ENCODE measurements at places on chromosomes 12 and 14.

- no peak for DNase-seq
Measured at GRCh38 chr12:85714425-85714824, 121.8 kb downstream of the RASSF9 start.

- no peak for DNase-seq
Measured at GRCh38 chr14:32744811-32745445, 193.8 kb upstream of the NPAS3 start.

- DNase-seq = peak; percentile 64
Measured at GRCh38 chr14:100305324-100306100, 732 bp downstream of the SLC25A29 start.

DNA sequence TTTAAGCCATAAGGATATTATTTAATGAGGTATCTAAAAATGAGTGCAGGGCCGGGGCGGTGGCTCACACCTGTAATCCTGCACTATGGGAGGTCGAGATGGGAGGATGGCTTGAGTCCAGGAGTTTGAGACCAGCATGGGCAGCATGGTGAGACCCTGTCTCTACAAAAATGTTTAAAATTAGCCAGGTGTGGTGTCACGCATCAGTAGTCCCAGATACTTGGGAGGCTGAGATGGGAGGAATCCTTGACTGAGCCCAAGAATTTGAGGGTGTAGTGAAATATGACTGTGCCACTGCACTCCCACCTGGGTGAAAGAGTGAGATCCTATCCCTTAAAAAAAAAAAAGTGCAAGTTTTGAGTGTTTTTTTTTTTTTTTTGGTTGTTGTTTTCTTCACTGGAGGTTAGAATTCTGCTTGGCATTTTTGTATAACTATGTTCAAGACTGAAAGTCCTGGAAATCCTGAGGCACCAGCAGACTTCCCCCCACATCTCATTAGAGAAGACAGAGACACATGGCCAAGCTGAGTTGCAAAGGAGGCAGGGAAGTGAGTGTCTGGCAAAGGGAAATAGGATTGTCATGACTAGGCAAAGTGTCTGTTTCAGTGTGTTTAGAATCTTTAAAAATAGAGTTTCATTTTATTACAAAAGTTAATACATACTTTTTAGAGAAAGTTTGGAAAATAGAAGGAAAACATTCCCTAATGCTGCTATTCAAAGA, 53.5 kb upstream of the DUSP6 start:
- DNase-seq = no peak

DNA sequence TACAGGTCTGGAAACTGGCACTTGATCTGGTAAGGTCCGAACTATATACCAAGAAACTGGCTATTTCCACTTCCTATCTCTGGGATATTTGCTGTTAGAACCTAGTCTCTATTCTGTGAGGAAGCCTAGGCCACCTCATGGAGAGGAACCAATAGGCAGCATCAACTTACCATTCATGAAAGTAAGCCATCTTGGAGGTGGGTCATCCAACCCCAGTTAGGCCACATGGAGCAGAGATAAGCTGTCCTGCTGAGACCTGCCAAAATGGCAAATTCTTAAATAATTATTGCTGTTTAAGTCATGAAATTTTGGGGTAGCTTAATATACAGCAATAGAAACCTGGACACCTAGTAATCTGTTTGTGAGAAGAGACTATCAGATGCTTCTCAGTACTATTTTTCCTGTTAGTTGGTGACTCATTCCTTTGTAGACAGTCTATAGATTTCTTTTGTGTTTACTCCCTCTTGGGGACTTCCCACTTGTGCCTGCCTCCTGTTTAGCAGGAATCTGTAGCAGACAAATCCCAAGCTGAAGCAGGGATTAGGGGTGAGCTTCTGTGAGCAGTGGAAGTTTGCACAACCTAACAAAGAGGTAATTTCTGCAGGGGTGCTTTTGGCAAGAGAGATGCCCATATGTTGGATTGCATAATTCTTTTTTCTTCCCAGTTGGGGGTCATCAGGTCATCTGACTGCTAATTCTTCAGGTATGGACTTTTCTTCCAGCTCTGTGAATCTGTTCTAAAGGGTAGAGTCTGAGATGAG, 136.8 kb downstream of the IGF1 start:
- no peak for DNase-seq

GRCh38 chr12:98456576-98457573, 58.5 kb upstream of the TMPO start:
- DNase-seq = no peak

- DNase-seq = no peak
Measured at GRCh38 chr12:5945071-5946008, at the start of gene ANO2. Gene ANO2, minus strand, starts transcription at chr12:5945259. Its CDS starts 42 bp downstream, at chr12:5945217.

GRCh38 chr14:97578982-97579548, 781.9 kb downstream of the VRK1 start:
- no peak for DNase-seq

- DNase-seq = no peak
Measured at GRCh38 chr14:81565441-81566290, 32.0 kb upstream of the SEL1L start.

GRCh38 chr12:105561546-105562198, 231.2 kb downstream of the C12orf75 start:
- no peak for DNase-seq

DNA sequence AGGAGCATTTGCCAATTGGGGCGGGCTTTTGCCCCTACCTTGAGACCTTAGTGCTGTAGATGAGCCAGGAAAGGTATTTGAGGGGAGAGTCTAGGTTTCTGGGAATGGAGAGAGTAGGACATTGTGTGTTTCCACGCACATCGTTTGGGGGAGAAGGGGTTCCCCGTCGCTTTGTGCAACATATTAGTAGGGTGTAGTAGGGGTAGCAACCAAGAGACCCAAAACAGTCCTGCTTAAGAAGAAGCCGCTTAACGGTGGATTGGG, 694 bp upstream of the PTGES3 start:
- DNase-seq = no peak

DNA sequence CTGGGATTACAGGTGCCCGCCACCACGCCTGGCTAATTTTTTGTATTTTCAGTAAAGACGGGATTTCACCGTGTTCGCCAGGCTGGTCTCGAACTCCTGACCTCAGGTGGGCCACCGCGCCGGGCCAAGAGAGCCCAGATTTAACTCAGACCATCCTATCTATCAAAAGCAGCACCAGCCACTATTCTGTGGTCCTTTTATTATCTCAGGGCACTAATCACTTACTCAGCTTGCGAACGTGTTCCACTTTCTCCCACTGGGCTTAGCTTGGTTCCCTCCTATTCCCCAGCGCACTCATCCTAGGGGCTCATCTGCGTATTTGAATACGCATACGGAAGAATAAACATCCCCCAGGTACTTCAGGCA, 16.2 kb upstream of the AACS start:
- DNase-seq = no peak

GRCh38 chr12:24373004-24373403, 423.5 kb upstream of the SOX5 start:
- DNase-seq = no peak

GRCh38 chr14:105343194-105343593, 28.6 kb downstream of the PACS2 start:
- DNase-seq = no peak

- DNase-seq = no peak
Measured at GRCh38 chr12:65892841-65893251, 68.6 kb downstream of the HMGA2 start.

GRCh38 chr12:48965298-48965838, 6.2 kb downstream of the WNT10B start:
- DNase-seq = no peak

DNA sequence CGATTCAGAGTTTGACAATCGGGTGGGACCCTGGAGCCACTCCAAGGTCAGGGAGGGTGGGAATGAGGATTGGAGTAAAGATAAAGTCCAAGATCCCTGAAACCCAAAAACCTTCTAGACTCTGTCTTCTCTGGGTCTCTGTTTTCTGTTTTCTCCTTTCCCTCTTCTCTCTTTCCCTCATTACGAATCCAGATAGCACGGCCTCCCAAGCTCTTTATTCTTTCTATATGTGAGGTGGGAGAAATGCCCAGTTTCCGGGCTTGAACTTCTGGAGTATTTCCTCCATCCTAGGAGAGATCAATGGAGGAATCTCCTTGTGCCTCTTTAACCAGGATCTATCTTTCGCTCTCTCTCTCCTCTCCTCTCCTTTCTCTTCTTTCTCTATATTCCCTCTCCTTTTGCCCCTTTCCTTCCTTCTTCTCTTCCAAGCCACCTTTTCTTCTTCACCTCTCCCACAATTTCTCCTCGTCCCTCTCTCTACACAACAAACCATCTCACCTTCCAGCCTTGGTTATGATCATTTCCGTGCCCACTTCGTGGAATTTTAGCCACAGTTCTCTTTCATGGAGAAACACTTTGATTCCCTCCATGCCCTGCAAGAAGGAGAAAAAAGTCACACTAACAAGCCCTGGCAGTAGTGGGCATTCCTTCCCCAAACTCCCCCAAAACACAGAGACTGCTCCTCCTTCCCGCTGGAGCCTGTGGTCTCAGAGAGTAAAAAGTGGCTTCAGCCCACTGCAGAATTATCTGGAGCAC, 4.4 kb downstream of the TBX5 start:
- DNase-seq = no peak

GRCh38 chr12:107368586-107368985, 275.2 kb upstream of the CRY1 start:
- peak; percentile 12 for DNase-seq

- DNase-seq = no peak
Measured at GRCh38 chr12:50110127-50110761, 1.8 kb upstream of the COX14 start.

DNA sequence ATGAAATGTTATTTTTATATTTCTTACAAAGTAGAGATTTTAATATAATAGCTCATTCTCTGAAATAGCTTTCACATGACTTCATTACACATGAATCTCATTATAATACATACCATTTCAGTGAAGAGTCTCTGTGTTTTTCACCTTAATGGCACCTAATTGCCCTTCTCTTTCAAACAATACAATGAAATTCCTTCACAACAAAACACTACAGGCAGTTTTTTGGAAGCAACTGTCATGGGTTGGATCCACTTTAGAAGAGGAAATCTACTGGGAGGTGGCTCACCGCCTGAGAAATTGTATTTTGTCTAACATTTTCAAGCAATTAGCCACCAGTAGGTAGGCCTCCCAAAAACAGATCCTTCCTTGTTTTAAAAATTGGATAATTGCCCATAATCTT, 40.3 kb upstream of the RGS6 start:
- no peak for DNase-seq
